ENCODE measurements at places on chromosomes 2 and 18. TPM values are rescaled to one million over a fixed set of nuclear protein-coding genes. Genes with fewer than 3 reads are reported as not detected.
A peak's percentile ranks its signal among the peaks of the same experiment; 100 is the strongest.

GRCh38 chr2:102061962-102062795, 70.4 kb downstream of the IL1R2 start:
- no peak for DNase-seq

DNA sequence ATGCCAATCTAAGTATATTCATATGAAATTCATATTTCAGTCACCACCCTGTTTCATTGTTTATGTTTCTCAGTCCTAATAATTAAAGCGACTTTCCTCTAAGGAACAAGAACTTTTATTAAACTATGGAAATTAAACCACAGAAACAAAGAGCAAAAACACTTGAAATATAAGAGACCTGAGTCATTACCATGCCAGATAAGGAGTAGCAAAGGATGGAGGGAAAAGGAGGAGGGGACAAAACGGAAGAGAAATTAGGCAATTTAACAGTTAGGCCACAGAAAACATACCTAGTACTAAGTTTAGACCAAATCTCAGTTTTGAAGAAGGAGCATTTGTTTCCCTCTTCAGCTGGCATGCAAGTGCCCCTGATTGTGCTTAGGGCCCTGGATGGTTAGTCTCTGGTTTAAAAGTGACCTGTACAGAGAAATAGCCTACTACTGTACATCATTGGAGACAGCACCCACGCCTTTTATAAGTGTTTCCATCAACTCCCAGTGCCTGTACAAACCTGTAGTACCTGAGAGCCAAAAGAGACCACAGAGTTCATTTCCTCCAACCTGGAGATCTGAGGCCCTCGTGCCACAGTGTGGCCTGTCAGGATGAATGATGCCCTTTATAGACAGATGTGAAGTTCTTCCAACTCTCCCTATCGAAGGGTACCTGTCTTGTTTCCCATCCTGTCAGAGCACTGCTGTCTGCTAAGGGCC, 74.5 kb downstream of the SPATS2L start:
- DNase-seq, result no peak

DNA sequence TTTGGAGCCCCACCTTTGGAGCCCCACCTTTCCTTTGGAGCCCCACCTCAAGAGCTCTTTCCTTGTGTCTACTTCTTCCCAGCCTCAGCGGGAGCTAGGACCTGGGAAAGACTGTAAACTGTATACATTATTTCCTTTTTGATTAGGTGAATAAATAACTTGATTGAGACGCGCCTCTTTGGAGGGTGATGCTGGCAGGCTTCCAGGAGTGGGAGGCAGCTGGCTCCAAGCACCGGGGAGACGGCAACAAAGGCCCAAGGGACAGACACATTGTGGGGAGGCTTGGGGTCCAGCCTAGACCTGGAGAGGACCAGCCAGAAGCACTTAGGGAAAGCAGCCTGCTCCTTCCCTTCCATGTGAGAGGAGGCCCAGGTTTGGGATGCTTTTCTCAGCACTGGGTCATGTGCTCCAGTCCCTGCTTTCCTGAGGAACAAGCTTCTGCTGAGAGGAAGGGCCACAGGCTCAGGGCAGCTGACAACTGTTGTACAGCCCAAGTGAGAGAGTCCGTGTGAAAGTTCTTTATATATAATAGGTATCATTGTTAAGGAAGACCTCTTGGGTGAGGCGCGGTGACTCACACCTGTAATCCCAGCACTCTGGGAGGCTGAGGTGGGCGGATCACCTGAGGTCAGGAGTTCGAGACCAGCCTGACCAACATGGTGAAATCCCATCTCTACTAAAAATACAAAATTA, 297.2 kb upstream of the SLC14A2 start:
- no peak for DNase-seq

GRCh38 chr2:178819992-178820391, 12.8 kb upstream of the TTN start:
- no peak for DNase-seq

DNA sequence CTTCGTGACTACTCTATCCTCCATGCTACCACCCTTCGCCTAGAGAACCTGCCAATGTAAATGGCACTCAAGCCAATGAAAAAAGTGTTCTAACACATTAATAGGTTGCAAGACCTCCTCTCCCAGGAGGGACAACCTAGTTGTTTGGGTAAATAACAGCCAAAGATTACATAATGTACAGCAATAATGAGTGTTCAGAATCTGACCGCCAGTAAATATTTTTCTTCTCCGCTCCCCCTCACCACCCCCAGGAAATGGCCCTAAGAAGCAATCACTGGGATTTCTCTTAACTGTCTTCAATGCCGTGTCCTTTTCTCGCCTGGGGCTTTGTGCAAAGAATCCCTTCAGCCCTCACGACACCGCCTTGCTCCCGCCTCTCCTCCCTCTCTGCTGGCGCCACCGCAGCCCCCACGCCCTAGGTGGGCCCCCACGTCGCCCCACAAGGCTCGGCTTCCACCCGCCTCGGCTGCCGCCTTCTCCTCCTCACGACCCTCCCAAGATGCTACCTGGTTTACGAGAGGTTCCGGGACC, 458 bp downstream of the HYCC2 start:
- DNase-seq, result no peak

DNA sequence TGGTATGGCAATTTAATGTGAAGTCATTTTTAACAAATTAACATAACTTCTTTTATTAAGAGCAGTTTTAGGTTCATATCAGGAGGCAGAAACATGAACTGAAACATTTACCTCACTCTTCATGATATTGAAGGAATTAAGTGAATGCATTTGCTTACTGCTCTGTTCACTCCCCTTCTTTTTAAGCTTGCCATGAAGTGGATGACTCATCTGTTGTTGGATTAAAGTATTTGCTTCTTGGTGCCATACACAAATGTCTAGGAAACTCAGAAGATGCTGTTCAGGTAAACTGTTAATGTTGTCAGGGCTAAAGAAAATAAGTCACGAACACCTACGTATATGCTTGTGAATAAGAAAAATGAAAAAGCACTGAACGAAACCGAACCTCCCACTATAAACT, 10.2 kb upstream of the CABYR start:
- no peak for DNase-seq

Gene NAT8
- polyA plus RNA-seq, result not detected

Gene AAK1
- polyA plus RNA-seq, result 6.9 TPM

Gene SGO2
- polyA plus RNA-seq, result 1.3 TPM

- DNase-seq, result peak; percentile 74
Measured at GRCh38 chr2:10346929-10347561, 44.3 kb downstream of the HPCAL1 start.

Gene CRYGD
- not detected for polyA plus RNA-seq

Gene DHRS9
- polyA plus RNA-seq, result 1.00 TPM

- DNase-seq, result no peak
Measured at GRCh38 chr2:167332358-167332757, 444.1 kb downstream of the XIRP2 start.

DNA sequence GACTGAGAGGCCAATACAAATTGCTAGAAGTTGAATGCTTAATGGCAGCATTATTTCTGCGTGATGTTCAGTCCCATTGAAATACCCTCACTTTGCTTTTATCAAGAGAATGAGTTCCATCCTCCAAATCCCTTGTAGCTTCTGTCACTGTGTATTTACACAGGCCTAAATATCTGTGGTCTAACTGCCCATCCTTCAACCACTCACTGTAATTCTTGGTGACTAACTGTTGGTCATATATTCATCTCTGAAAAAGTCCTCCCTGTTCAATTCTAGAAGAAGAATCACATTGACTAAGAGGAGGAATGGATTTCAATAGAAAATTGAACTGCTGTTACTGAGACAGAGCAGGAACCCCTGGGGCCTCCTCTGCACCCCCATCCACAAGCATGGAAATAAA, 74.2 kb upstream of the L3MBTL4 start:
- no peak for DNase-seq

Gene GCKR
- 0.13 TPM for polyA plus RNA-seq

- no peak for DNase-seq
Measured at GRCh38 chr2:162063281-162063680, 10.7 kb downstream of the DPP4 start.

DNA sequence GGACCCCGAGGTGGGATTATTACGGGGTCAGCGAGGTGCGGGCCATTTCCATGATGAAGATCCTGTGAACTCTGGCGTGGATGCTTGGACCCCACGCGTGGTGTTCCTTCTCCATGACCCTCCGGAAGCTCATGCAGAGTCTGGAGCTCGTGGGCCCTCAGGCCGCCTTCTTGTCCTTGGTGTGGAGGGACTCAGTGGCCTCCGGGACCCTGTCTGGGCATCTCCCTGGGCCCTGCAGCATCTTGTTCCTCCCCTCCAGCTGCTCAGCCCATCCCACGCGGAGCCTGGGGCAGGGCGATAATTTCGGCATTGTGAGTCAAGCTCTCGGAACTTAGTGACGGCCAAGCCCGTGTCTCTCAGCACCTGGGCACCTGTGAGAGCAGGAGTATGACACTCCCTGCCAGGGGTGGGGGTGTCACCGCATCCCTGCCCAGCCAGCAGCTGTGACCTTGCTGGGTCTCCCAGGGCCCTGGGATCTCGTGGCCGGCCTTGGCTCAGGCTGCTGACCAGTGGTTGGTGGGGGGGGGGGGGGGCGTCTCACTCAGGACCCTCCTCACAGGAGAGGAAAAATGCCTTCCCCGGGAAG, 24.6 kb downstream of the RTP5 start:
- peak; percentile 36 for DNase-seq

- DNase-seq, result no peak
Measured at GRCh38 chr2:234913208-234913626, 38.6 kb upstream of the SH3BP4 start.

Gene ATP6V1C2
- 2.5 TPM for polyA plus RNA-seq

Gene CPO
- 0.69 TPM for polyA plus RNA-seq

Gene SPP2
- polyA plus RNA-seq, result not detected

Gene CGREF1
- 6.9 TPM for polyA plus RNA-seq

DNA sequence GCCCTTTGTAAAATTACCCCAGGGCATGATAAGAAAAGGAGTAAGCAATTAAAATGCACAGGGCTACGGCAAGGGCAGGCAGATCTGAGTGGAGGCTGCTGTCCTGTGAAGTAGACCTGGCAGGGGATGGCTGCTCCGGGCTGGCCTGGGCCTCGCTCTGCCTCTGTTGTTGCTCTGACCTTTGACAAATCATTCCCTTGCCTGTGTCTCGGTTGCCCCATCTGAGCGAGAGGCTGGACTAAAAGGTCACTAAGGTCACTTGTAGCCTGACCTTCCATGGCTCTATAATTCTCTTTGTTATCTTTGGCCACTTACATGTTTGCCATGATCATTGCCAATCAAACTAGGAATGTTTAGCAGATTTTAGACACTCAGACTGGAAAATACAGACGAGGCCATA, 118.1 kb downstream of the KLHL29 start:
- peak; percentile 33 for DNase-seq

Gene CABLES1
- 12.4 TPM for polyA plus RNA-seq

GRCh38 chr2:51322613-51323012, 290.7 kb upstream of the NRXN1 start:
- no peak for DNase-seq

- DNase-seq, result no peak
Measured at GRCh38 chr2:178630581-178630980, 150.3 kb downstream of the PLEKHA3 start.

Gene CD8B2
- polyA plus RNA-seq, result 0.50 TPM

Gene NEB
- polyA plus RNA-seq, result 2.9 TPM
